ENCODE measurements at places on chromosomes 4 and X. TPM values are rescaled to one million over a fixed set of nuclear protein-coding genes. Genes with fewer than 3 reads are reported as not detected.

The FAAH2 gene
- total RNA-seq = 31.7 TPM

The ZBED1 gene
- total RNA-seq = 52.6 TPM

GRCh38 chr4:173522160-173522950 is 7.7 kb downstream of the HAND2 start:
- H3K4me3 ChIP-seq = peak overlapping the region; percentile 22
- H3K4me1 ChIP-seq = peaks cover 4% of the 10 kb centered on the region
- H3K36me3 ChIP-seq = no peaks in the 10 kb centered on the region

The RHOH gene
- total RNA-seq = 1.3 TPM

The AKAP14 gene
- total RNA-seq = 1.4 TPM

- H3K4me1 ChIP-seq = no peaks in the 10 kb centered on the region
- no peaks in the 10 kb centered on the region for H3K36me3 ChIP-seq
- no peak overlapping the region for H3K4me3 ChIP-seq
- H3K27ac ChIP-seq = no peak overlapping the region
Observed at GRCh38 chrX:106300239-106300638, 132.1 kb downstream of the PWWP3B start.

GRCh38 chrX:40617566-40617965 is 5.7 kb upstream of the MPC1L start:
- no peaks in the 10 kb centered on the region for H3K27me3 ChIP-seq
- no peak overlapping the region for H3K27ac ChIP-seq
- DNase-seq = no peak
- no peaks in the 10 kb centered on the region for H3K36me3 ChIP-seq

The FAM53A gene
- total RNA-seq = 16.8 TPM
